Pancreas (tissue), 10 donors: ENCODE measurements at places on chromosomes 5 and 9. TPM values are rescaled to one million over a fixed set of nuclear protein-coding genes. Genes with fewer than 3 reads are reported as not detected.

GRCh38 chr5:31492869-31493268, 39.0 kb downstream of the DROSHA start:
- no peaks in the 10 kb centered on the region for H3K27me3 ChIP-seq
- H3K4me3 ChIP-seq: no peak overlapping the region
- no peaks in the 10 kb centered on the region for H3K4me1 ChIP-seq
- no peak overlapping the region for H3K27ac ChIP-seq
- peaks cover 42% of the 10 kb centered on the region for H3K36me3 ChIP-seq

GRCh38 chr5:54834121-54834842, 151.1 kb downstream of the ESM1 start:
- no peak overlapping the region for H3K4me3 ChIP-seq
- no peaks in the 10 kb centered on the region for H3K36me3 ChIP-seq
- H3K27me3 ChIP-seq: no peaks in the 10 kb centered on the region

GRCh38 chr5:95102687-95103086, 182.2 kb downstream of the MCTP1 start:
- H3K27ac ChIP-seq: no peak overlapping the region
- no peaks in the 10 kb centered on the region for H3K27me3 ChIP-seq
- H3K4me1 ChIP-seq: no peaks in the 10 kb centered on the region
- H3K36me3 ChIP-seq: no peaks in the 10 kb centered on the region
- no peak overlapping the region for H3K4me3 ChIP-seq

Gene PCDHAC2
- 0.37 TPM for total RNA-seq

Gene FOXD4L5
- total RNA-seq: 0.12 TPM

DNA sequence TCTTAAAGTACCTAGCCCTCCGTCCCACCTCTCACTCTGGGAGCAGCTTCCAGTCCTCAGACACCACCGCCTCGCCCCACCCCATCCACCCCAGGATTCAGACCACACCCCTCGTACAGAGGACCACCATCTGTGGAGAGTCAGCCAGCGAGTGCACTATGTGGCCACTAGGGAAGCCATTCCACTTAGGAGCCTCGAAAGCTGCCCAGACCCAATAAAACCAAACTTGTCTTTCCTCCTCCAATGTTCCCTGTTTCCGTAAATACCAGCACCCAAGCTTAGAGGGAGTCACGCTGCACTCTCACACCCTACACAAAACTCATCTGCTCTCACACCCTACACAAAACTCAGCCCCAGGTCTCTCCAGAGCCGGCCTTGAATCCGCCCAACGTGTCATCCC, 1.9 kb downstream of the GCNT4 start:
- H3K27ac ChIP-seq: no peak overlapping the region
- peaks cover 20% of the 10 kb centered on the region for H3K4me1 ChIP-seq
- H3K36me3 ChIP-seq: no peaks in the 10 kb centered on the region
- no peak overlapping the region for H3K4me3 ChIP-seq

Gene LHX3
- total RNA-seq: not detected

DNA sequence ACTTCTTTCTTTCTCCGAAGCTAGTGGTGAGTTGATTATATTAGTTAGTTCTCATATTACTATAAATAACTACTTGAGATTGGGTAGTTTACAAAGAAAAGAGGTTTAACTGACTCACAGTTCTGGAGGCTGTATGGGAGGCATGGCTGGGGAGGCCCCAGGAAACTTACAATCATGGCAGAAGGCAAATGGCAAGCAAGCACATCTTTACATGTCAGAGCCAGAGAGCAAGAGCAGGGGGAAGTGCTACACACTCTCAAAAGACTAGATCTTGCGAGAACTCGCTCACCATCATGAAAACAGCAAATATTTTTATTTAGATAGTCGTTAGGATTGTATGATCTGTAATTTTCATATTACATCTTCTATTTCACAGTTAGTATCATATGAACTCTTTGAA, 711.2 kb downstream of the PTPRD start:
- H3K4me3 ChIP-seq: no peak overlapping the region
- no peaks in the 10 kb centered on the region for H3K4me1 ChIP-seq
- H3K27me3 ChIP-seq: no peaks in the 10 kb centered on the region
- no peaks in the 10 kb centered on the region for H3K36me3 ChIP-seq

GRCh38 chr9:75552941-75553340, 337.5 kb upstream of the PCSK5 start:
- no peak overlapping the region for H3K4me3 ChIP-seq
- no peak for DNase-seq
- H3K4me1 ChIP-seq: no peaks in the 10 kb centered on the region

DNA sequence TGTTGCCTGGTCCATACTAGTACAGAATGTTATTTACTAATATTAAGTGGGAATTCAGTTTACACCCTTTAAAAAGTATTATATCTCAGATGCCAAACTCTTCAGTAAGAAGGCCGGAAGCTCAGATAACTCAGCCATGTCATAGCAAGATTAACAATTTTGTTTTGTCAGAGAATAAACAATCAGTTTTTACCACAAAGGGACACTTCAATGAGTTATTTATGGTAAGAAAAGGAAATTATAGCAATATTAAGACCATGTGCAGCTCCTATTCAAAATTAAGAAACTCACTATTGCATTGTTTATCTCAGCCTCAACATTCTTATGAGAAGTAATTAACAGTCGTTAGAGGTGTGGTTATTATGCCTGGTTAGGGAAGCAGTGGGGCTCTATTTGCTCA, 13.1 kb upstream of the ARL15 start:
- H3K27me3 ChIP-seq: no peaks in the 10 kb centered on the region
- no peak overlapping the region for H3K4me3 ChIP-seq
- H3K4me1 ChIP-seq: no peaks in the 10 kb centered on the region
- no peaks in the 10 kb centered on the region for H3K36me3 ChIP-seq

DNA sequence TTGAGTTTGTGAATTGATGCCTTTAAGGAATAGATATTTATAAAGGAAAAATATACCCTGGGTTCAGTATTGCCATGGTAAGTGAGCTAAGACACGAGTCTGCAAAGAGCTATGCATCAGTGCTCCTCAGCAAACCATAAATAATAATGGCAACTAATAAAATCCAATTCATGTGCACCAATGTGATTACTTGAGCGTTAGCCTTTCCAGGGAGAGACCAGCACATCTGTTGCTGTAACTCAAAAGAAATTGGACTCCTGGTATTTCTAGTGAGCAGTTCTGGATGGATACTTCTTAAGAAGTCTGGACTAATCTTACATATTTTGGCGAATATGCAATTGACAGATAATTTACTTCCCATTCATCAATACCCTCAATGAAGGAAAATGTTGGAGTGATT, 373.3 kb downstream of the ARHGEF28 start:
- DNase-seq: no peak
- no peaks in the 10 kb centered on the region for H3K36me3 ChIP-seq
- no peaks in the 10 kb centered on the region for H3K4me1 ChIP-seq
- H3K27me3 ChIP-seq: no peaks in the 10 kb centered on the region

Gene ITGA2
- 1.4 TPM for total RNA-seq

Gene FREM1
- 4.6 TPM for total RNA-seq

GRCh38 chr5:116456036-116456435, 118.6 kb downstream of the SEMA6A start:
- no peaks in the 10 kb centered on the region for H3K4me1 ChIP-seq
- H3K4me3 ChIP-seq: no peak overlapping the region
- H3K36me3 ChIP-seq: no peaks in the 10 kb centered on the region
- no peak overlapping the region for H3K27ac ChIP-seq
- DNase-seq: no peak
- no peaks in the 10 kb centered on the region for H3K27me3 ChIP-seq

DNA sequence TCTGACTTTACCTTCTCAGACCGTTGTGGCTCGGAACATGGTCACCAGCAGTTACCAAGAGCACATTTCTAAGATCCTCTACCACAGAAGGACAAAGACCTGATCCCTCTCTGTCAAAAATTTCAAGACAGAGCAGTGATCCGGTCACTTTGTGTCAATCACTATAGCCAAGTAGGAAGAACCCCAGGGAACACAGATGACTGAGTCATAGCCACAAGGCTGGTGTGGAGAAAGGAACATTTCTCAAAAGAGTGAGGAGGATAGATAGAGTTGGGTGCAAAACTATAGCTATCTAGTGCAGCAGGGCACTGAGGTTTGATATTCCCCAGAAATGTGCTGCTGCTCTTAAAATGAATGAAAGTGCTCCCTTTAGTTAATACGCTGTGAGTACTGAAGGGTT, 130.7 kb upstream of the SMIM23 start:
- no peaks in the 10 kb centered on the region for H3K27me3 ChIP-seq
- H3K4me3 ChIP-seq: no peak overlapping the region
- no peak for DNase-seq
- no peaks in the 10 kb centered on the region for H3K36me3 ChIP-seq
- H3K4me1 ChIP-seq: no peaks in the 10 kb centered on the region
- no peak overlapping the region for H3K27ac ChIP-seq

DNA sequence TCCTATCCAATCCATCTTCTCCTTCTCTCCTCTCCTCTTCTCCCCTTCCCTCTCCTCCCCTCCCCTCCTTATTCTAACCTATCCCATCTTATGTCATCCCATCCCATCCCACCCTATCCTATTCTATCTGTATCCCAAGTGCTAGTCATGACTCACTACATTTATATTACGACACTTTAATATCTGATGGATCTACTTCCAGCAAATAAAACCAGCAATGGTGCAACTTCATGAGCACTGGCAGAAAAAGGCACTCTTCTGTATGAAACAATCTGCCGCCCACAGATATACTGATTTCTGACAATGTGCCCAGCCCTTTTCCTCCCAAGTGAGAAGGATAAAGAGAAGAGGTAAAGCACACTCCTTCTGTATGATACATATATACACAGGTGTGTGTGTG, 86.6 kb upstream of the ANKH start:
- no peak overlapping the region for H3K27ac ChIP-seq
- no peaks in the 10 kb centered on the region for H3K4me1 ChIP-seq
- no peak for DNase-seq
- no peaks in the 10 kb centered on the region for H3K27me3 ChIP-seq
- no peak overlapping the region for H3K4me3 ChIP-seq

DNA sequence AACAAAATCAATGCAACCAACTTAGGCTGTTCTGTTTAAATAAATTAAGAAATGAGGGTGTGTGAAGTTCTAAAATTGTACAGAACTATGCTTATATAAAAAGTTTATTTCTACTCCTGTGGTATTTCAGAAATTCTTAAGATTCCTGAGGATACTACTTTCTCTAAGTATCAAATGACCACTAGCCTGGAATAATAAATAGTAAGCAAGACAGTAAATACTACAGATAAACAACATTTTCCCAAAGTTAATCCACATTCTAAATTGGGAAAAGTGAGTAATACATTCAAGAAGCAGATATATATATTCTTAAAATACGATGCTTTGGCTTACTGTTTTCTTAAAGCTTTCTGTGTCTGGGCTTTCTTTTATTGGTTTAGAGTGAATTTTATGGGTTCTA, 29.5 kb downstream of the CCNH start:
- H3K36me3 ChIP-seq: peaks cover 31% of the 10 kb centered on the region
- no peak overlapping the region for H3K4me3 ChIP-seq
- H3K27ac ChIP-seq: no peak overlapping the region
- DNase-seq: no peak
- no peaks in the 10 kb centered on the region for H3K4me1 ChIP-seq

Gene PCDHGB6
- total RNA-seq: 2.2 TPM

DNA sequence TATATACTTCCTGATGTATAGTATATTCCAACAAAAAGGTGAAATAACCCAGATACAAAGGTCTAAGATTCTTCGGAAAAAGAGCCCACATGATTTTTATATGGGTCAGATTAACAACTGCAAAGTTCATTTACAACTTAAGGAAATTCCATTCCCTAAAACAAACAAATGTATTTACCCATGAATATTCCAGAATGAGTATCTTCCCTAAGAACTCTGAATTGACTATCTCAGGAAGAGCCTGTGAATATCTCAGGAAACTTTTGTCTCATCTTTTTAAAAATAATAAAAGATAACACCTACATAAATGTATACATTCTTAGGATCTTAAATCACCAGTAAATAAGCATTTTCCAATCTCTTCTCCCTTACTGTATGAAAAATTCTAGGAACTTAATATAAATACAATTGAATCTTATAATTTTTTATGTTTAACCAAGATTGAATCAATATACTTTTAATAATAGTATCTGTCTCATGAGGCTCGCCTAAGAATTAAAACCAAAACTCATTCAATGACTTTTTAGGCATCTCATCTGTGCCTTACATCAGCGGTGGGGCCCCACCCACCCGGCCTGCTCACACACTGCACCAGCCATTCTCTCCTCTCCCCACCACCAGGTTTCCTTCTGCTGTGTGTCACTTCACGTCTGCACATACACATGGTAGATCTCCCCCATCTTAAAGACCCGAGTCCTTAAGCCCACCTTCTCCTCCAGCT, 78.1 kb downstream of the RAPGEF1 start:
- no peak overlapping the region for H3K4me3 ChIP-seq
- peaks cover 42% of the 10 kb centered on the region for H3K4me1 ChIP-seq
- no peak for DNase-seq
- H3K27ac ChIP-seq: no peak overlapping the region
- no peaks in the 10 kb centered on the region for H3K36me3 ChIP-seq
- no peaks in the 10 kb centered on the region for H3K27me3 ChIP-seq

GRCh38 chr9:20001058-20001457, 212.2 kb upstream of the SLC24A2 start:
- H3K4me1 ChIP-seq: no peaks in the 10 kb centered on the region
- H3K4me3 ChIP-seq: no peak overlapping the region

DNA sequence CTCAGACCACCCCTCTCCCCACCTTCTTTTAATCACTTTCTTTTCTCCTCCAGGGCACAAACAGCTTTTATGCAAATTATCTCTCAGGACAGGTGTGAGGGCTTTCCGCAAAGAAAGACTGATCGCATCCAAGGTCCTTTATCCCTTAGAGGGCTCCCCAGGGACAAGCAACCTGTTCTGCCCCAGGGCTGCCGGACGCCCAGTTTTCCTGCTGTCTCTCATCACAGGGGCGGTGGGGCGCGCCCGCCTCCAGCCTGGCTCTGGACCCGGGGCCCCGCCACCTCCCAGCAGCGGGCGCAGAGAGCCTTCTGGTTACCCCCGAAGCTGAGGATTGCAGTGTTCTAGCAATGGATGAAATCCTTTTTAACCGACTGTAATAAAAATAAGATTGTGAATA, 266.1 kb downstream of the CWC27 start:
- H3K27ac ChIP-seq: peak overlapping the region; percentile 74

GRCh38 chr5:56696900-56697299, 118.4 kb upstream of the MAP3K1 start:
- no peak for DNase-seq
- no peaks in the 10 kb centered on the region for H3K27me3 ChIP-seq
- H3K4me3 ChIP-seq: no peak overlapping the region
- no peaks in the 10 kb centered on the region for H3K36me3 ChIP-seq
- H3K4me1 ChIP-seq: peaks cover 15% of the 10 kb centered on the region
- H3K27ac ChIP-seq: no peak overlapping the region

Gene CD74
- 67.2 TPM for total RNA-seq

GRCh38 chr5:179324760-179325295, 20.4 kb downstream of the ADAMTS2 start:
- no peak overlapping the region for H3K4me3 ChIP-seq
- H3K4me1 ChIP-seq: no peaks in the 10 kb centered on the region
- no peak overlapping the region for H3K27ac ChIP-seq
- no peaks in the 10 kb centered on the region for H3K27me3 ChIP-seq

DNA sequence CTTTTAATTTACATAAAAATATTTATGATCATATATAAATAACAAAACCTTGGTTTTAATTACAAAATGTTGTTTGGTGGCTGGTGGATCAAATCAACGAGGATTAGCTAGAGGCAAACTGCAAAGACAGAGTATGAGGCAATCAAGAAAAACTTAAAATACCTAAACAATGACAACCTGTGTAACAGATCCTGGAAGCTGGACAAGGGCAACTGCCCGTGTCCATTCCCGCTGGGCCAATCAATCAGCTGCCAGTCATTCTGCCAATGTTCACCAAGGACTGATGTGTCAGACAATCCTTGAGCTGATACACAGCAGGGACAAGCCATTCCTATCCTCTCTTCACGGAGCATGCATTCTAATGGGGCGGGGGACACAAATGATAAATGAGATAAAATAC, 3.2 kb upstream of the TENT4A start:
- H3K4me3 ChIP-seq: no peak overlapping the region
- H3K4me1 ChIP-seq: no peaks in the 10 kb centered on the region
- no peak overlapping the region for H3K27ac ChIP-seq
- no peaks in the 10 kb centered on the region for H3K27me3 ChIP-seq
- no peaks in the 10 kb centered on the region for H3K36me3 ChIP-seq
- no peak for DNase-seq

Gene TIGD6
- 3.1 TPM for total RNA-seq
